Body of pancreas (tissue), 4 donors: ENCODE measurements at places on chromosomes 4 and X. TPM values are rescaled to one million over a fixed set of nuclear protein-coding genes. Genes with fewer than 3 reads are reported as not detected.

DNA sequence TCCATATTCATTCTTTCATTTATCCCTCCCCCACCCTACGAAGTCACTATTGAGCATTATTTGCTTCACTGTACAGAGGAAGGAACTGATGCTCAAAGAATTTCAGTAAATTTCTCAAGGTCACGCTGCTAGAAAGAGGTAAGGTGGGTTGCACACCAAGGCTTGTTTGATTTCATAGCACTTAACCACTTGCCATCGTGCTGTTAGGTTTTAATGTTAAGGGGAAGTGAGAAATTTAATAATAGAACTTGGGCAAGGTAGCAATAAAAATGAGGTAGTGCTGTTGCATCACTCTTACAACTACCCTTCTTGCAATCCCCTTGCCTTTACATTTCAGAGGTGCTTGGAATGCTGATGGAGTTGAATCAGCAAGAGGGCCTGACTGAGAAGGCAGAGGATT lies 343.1 kb downstream of the MID1IP1 start:
- no peak for DNase-seq

The FHIP1A gene
- 20.8 TPM for total RNA-seq

The TCP11X2 gene
- total RNA-seq, result not detected

GRCh38 chr4:165715211-165715610 lies 157.8 kb upstream of the TLL1 start:
- no peak for DNase-seq

- DNase-seq, result no peak
Measured at GRCh38 chr4:141731481-141731880, 95.1 kb downstream of the IL15 start.

DNA sequence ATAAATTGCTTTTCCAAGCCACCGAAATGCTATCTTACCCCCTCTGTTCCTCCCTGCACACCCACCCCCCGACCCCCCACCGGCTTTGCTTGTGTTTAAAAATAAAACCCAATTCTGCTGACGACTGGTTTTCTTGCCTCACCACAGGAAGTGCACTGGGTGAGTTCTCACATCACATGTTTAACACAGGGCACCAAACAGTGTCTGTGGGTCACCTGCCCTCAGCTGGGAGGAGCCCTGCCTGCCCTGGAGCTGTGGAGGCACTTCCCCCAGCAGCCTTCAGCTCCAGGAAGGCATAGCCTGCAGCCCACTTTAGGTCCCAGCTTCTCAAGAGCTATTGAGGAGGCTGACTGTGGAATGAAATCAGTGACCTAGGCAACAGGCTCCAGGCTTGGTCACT lies 8.8 kb downstream of the TMEM255A start:
- peak; percentile 21 for DNase-seq

The SLITRK2 gene
- total RNA-seq, result 1.6 TPM

DNA sequence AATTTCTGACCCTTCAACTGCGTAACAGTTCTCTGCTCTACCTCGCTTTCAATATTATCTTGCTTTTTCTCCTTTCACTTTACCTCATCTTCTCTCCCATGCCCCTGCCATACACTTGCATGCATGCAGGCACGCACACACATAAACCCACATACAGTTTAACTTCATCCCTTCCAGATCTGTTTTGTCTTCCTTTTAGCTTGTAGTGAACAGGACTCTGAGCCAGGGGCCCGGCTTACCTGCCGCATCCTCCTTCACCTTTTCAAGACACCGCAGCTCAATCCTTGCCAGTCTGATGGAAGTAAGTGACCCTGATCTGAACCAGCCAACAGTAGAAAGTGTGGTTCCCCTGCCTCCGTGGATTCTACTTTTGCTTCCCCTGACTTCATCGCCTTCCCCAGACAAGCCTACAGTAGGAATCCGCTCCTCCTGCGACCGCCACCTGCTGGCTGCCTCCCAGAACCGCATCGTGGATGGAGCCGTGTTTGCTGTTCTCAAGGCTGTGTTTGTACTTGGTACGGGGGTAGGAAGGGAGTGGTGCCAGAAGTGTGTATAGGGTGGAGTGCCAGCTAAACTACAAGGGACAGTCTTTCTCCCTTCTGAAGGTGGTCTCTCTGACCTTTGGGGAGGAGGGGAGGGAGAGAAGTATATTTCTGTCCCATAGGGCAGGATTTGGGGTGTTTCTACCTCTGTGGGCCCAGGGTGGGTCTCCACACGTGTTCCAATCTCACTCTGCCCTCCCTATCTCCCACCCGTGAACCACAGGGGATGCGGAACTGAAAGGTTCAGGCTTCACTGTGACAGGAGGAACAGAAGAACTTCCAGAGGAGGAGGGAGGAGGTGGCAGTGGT lies 10.7 kb downstream of the MED12 start:
- DNase-seq, result peak; percentile 71

The CFP gene
- not detected for total RNA-seq

The ZIC3 gene
- not detected for total RNA-seq

- no peak for DNase-seq
Measured at GRCh38 chrX:12441381-12442128, 303.3 kb downstream of the FRMPD4 start.

The PLAC8 gene
- total RNA-seq, result not detected

The PABPC5 gene
- total RNA-seq, result not detected

The ZNF157 gene
- total RNA-seq, result not detected

The NPY5R gene
- 0.52 TPM for total RNA-seq

- no peak for DNase-seq
Measured at GRCh38 chr4:137514406-137515111, 17.7 kb downstream of the PCDH18 start.

DNA sequence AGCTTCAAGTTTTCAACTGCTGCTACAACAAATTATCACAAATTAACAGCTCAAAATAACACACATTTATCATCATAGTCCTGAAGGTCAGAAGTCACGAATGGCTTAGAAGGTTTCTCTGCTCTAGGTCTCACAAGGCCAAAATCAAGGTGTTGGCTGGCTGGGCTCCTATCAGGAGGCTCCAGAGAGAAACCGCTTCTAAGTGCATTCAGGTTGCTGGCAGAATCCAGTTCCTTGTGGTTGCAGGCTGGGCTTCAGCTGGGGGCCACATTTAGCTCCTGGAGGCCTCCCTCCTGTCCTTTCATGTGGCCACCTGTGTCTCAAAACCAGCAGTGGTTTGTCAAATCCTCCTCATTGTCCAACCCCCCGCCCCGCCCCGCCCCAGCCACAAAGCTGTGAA lies 15.4 kb downstream of the MRFAP1 start:
- DNase-seq, result no peak

The SASH3 gene
- total RNA-seq, result 3.6 TPM

The SLC4A4 gene
- 334 TPM for total RNA-seq

DNA sequence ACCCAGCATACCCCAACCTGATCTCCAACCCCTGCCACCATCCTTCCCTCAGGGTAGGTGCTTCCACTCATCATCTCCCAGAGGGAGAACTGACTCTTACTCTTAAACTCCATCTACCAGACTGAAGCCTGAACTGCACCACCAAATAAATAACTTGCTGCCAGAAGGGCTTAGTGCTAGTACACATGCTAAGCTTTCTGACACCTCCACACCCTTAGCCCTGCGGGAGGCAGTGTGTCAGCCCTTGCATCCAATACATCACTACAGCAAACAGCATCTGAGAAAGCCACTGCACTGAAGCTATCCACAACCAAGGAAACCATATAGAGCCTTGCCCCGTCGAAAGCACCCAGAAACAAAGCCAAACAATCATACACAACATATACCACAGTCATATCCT lies 68.6 kb upstream of the MCF2 start:
- DNase-seq, result no peak

DNA sequence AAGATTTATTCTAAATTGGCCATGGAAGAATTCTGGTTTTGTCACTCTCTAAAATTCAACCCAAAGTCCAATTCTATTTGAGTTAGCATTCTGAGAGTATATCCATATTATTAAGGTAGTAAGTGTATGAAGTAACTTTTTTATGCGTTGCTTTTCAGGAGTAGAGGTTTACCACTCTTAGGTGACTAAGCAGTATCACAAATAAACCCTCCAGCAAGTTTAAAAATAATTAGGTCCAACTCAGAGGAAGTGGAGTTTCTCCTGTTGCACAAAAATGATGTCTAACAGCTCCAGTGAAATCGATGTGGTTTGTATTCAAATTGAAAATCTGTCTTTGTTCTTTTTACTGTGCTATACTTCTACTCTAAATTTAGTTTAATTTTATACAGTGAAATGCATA lies 6.6 kb downstream of the SCML1 start:
- no peak for DNase-seq

The ZBTB49 gene
- 9.1 TPM for total RNA-seq
